NCI-H1436 (cell line): ENCODE measurements at places on chromosomes 2 and 18.

DNA sequence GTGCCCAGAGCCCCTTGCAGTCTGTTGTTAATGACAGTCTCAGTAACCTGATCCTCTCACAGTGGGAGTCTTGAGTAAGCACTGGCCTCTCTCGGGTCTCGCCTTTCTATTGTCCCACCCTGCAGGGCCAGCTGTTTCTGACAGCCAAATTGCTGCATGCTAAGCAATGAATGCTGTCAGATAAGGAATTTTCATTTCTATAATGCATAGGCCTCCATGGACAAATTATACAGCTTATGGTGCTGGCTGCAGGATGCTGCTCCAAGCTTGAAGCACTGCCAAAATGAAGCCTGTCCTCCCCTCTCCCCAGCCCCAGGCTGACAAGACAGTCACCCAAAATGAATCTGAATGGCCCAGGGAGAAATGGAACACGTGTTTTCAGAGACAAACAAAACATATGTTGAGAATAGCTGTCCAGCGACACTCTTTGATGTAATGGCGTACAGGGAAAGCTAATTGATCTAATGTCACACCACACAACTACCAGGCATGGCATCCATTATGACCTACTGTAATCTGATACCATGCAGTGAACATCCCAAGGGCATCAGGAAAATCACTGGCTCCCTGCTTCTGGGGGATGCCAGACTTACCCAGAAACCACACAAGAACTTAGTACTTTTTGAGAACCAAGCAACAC, 36.8 kb downstream of the ACVR1 start:
- DNase-seq = peak; percentile 48

DNA sequence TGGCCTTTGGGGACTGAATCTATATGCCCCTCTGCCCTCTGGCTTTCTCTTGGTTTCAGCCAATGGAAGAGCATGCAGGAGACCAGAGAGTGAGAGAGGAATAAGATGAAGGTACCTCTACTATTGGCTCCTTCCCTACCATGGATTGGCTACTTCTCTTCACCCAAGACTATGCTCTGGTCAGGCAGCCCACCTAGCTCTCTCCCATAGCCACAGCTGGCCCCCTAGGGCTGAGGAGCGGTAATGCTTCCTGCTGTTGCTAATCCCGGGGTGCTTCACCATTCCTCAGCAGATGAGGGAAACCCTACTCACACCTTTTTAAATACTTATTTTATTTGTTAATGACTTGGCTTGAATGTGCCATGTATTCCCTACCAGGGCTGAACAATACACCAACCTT, 142.4 kb downstream of the MREG start:
- DNase-seq = no peak

DNA sequence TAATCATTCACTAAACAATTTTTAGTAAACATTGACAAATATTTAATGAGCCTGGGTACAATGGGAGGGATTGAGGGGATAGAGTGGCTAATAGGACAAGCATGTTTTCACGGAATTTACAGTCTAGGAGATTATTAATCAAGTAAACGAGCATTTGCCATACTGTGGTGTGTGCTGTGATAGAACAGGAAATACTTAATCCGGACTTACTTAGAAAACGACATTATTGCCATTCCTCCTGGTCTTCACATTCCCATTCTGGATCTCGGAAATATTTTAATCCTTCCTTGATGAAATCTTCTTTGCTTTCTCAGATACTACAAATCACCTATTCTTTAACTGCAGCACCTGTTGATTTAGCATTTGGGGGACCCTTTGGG, 905 bp downstream of the TTLL4 start:
- DNase-seq = no peak

GRCh38 chr2:26399771-26400376, 1.8 kb upstream of the DRC1 start:
- DNase-seq = no peak

- no peak for DNase-seq
Measured at GRCh38 chr2:43005245-43005974, 213.0 kb upstream of the HAAO start.

DNA sequence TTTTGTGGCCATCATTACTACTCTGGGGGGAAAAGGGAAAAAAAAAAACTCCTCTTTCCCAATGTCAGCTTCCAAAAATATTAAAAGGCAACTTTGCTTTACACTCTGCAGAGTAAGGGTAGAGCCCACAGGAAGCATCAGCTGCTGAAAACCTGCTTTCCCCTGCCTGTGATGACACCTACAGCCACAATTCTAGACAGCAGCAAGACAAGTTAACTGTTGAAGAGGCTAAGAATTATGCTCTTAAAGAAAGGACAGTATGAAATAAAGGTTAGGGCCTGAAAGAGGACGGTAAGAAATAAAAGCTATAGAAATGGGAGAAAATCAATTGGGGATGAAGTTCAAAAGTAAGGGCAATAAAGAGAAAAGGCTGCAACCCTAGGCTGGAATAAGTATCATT, 3.0 kb downstream of the PDE11A start:
- DNase-seq = peak; percentile 10
